SJSA1 (cell line): ENCODE measurements at places on chromosomes 13 and 19. TPM values are rescaled to one million over a fixed set of nuclear protein-coding genes. Genes with fewer than 3 reads are reported as not detected.

XAB2 gene
- total RNA-seq = 32.0 and 35.0 TPM in 2 replicates

DEDD2 gene
- 15.9 and 16.9 TPM in 2 replicates for total RNA-seq

KLK4 gene
- not detected in 2 replicates for total RNA-seq

GPI gene
- 64.0 and 88.8 TPM in 2 replicates for total RNA-seq

MEIOSIN gene
- not detected in 2 replicates for total RNA-seq

TNNT1 gene
- 0.34 and 3.4 TPM in 2 replicates for total RNA-seq

CGB1 gene
- total RNA-seq = 1.00 TPM in 1 of 2 replicates, not detected in the other

PNMA8B gene
- total RNA-seq = not detected in 2 replicates

ZNF497 gene
- 0.19 and 1.3 TPM in 2 replicates for total RNA-seq
